ENCODE measurements at places on chromosomes 5 and 9.

DNA sequence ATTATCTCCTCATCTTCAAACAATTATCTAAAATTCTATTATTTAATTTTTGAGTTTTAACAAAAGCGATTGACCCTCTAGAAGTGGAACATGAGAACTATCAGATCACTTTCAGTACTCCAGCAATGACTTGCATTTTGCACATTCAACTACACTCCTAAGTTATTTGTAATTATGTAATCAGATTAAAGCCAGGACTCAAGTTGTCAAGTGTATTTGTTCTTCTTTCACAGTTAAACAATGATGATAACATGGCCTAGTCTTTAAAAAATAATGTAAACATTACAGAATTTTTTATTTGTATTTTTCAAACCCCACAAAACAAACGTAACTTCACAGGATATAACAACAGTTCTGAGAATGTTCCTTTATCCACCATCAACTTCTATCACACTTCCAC is 2148.9 kb upstream of the ACO1 start:
- no peak for DNase-seq

- no peak for DNase-seq
Measured at GRCh38 chr5:94745786-94746730, 127.6 kb downstream of the SLF1 start.

DNA sequence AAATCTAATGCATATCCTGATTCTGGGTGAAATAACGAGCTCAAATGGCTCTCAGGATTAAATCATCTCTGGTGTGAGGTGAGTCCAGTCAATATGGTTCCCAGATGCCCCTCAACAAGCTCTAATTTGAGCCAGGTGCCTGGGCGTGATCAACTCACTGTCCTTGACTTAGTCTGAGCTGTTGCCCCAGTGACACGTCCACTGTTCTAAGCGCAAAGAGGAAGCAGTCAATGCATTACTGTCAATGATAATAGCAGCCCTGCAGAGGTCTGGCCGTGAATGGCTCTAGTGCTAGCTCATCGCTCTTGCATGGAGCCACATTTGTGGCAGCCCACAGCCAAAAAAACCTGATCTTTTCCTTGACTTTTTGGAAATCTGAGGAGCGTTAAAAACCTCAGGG is 128.6 kb upstream of the EFNA5 start:
- DNase-seq, result no peak

DNA sequence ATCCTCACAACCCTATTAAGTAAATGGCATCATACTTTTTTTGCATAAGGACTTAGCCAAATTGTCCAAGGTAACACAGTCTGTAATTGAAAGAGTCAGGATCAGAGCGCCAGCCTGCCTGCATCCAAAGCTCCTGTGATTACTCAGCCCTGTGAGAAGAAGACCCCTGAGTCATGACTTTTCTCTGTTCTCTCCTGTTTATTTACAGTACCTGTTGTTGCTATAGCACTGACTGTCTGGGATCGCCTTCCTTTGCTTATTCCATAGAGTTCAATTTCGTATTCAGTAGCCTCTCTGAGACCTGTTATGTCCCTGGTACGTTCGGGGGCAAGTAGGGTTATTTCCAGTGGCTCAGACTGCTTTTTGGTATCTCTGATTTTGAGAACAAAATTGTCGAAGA is 71.8 kb downstream of the TNC start:
- DNase-seq, result no peak

DNA sequence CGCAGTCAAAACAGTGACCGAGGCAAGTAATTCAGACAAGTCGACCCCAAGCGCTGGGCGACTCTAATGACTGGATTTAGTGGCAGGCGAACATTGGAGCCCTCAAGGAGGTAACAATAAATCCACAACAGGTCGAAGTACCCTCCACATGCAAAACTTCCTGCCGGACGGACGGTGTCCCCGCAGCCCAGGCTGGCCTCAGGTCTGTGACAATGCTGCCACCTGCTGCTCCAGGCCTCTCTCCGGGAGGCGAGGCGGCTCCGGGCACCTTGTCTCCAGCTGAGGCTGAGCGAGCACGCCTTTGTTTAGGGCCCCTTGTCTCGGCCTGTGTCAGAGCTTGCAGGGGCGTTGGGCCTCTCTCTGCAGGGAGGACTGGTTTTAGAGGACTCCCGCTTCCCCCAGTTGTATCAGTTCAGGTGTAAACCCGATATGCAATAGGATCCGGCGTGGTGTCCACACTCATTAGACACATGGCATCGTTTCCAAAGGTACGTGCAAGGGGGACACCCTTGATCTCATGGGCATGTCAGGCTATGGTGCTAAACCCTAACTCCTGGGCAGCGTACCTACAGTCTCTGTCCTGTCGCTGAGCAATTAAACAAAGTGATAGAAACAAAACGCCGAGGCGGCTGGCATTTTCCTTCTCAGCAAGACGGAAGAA is 628.0 kb upstream of the ADAMTS16 start:
- DNase-seq, result no peak

DNA sequence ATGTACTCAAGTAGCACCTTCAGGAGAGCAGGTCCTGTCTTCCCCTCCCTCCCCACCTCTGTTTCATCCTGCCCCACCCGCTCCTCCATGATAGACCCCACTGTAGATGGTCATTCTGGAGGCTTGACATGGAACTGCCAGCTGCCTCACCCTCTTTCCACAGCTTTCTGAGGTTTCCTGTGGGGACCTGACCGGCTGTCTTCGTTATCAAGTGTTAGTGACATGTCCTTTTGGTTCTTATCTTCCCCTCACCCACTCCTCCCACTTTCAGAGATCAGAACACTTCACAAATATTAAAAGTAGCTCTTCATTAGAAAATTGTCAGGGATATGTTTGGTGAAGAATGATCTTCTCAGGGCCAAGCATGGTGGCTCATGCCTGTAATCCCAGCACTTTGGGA is 52.7 kb downstream of the MEGF10 start:
- DNase-seq, result no peak

GRCh38 chr9:96612966-96613589 is 6.6 kb downstream of the CDC14B start:
- DNase-seq, result no peak

GRCh38 chr5:114174837-114175236 is 187.0 kb upstream of the KCNN2 start:
- no peak for DNase-seq

DNA sequence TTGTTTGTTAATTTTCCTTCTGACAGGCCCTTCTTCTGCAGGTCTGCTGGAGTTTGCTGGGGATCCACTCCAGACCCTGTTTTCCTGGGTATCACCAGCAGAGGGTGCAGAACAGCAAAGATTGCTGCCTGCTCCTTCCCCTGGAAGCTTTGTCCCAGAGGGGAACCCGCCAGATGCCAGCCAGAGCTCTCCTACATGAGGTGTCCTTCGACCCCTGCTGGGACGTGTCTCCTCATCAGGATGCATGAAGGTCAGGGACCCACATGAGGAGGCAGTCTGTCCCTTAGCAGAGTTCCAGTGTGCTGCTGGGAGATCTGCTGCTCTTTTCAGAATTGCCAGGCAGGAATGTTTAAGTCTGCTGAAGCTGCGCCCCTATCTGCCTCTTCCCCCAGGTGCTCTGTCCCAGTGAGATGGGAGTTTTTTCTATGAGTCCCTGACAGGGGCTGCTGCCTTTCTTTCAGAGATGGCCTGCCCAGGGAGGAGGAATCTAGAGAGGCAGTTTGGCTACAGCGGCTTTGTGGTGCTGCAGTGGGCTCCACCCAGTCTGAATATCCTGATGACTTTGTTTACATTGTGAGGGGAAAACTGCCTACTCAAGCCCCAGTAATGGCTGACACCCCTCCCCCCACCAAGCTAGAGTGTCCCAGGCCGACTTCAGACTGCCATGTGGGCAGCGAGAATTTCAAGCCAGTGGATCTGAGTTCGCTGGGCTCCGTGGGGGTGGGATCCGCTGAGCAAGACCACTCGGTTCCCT is 772.0 kb upstream of the FAM174A start:
- DNase-seq, result no peak

- DNase-seq, result no peak
Measured at GRCh38 chr5:56202483-56202882, 30.6 kb downstream of the ANKRD55 start.

- DNase-seq, result no peak
Measured at GRCh38 chr9:118761016-118761790, 608.0 kb downstream of the BRINP1 start.

DNA sequence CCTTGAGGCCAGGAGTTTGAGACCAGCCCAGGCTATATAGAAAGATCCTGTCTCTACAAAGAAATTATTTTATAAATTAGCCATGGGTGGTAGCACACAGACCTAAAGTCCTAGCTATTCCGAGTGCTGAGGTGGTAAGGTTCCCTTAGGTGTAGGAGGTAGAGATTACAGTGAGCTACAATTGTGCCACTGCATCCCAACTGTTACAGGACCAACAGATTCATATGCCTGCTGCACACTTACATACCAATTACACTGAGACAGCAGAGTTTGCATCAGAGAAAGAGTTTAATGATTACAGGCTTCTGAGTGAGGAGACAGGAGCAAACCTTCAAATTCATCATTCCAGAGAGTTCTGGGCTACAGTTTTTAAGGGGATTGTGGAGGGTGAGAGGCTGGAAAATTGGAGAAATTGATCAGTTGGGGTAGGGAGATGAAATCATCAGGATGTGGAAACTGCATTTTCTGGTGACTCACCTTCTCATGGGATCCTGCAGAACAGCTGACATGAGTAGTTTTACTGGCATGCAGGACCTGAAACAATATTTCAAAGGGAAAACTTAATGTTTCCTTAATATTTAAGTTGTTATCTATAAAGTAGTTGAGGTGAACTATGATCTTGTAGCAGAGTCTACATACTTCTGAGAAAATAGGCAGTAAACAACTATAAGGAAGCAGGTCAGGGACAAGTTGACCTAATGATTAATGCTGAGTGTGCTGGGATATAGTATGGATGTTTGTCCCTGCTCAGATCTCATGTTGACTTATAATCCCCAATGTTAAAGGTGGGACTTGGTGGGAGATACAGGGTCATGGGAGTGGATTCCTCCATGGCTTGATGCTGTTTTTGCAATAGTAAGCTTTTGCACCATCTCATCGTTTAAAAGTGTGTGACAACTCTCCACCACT is 54.7 kb downstream of the ANXA2R start:
- DNase-seq, result no peak

DNA sequence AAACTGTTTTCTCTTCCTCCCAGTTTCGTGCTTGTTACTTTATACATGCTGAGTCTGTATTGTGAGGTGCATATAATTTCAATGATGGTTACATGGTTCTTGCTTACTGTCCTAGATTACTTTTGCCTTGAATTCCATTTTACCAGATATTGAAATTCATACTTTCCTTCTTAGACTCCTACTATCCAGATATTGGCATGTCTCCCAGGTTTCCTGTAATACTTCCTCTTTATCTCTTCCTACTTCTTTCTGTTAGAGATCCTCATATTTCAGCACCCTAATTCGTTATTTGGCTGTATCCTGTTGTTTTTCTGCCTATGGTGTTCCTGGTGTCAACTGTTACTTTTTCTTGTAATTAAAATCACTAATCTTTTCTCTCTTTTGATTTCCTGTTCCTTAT is 522.1 kb downstream of the CCDC171 start:
- DNase-seq, result no peak

DNA sequence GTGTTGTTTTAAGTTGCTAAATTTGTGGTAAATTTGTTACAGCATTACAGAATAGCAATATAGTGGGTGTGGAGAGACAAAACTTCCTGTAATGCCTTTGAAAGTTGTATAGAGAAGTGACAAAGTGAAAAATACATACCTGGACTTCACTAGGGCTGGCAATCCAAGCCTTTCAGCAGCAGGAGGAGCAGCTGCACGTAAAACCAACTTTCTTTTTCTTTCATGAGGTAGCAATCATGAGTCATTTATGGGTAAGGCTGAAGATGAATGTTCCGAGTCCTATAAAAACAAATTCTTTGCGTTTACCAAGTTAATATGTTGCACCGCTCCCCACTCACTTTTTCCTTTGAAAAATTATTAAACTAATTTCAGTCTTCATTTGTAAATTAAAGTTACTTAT is 1138.2 kb downstream of the TAF11L14 start:
- no peak for DNase-seq

DNA sequence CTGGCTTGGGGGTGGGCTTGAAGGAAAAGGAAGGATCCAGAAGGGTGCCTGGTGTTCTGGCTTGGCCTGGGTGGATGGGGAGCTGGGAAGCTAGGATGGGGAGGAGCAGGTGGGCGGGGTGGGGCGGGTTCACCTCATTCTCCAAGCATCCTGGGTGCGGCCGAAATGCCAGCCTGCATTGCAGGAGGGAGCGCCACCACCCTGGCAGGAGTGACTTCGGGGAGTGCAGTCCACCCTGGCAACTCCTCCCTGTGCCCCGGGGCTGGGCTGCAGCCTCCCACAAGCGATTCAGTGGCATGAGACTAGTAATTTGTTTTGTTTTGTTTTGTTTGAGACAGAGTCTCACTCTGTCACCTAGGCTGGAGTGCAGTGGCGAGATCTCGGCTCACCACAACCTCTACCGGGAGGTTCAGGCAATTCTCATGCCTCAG is 5.5 kb downstream of the TTC16 start:
- DNase-seq, result no peak

- DNase-seq, result no peak
Measured at GRCh38 chr9:134055981-134056461, 11.8 kb downstream of the BRD3 start.

DNA sequence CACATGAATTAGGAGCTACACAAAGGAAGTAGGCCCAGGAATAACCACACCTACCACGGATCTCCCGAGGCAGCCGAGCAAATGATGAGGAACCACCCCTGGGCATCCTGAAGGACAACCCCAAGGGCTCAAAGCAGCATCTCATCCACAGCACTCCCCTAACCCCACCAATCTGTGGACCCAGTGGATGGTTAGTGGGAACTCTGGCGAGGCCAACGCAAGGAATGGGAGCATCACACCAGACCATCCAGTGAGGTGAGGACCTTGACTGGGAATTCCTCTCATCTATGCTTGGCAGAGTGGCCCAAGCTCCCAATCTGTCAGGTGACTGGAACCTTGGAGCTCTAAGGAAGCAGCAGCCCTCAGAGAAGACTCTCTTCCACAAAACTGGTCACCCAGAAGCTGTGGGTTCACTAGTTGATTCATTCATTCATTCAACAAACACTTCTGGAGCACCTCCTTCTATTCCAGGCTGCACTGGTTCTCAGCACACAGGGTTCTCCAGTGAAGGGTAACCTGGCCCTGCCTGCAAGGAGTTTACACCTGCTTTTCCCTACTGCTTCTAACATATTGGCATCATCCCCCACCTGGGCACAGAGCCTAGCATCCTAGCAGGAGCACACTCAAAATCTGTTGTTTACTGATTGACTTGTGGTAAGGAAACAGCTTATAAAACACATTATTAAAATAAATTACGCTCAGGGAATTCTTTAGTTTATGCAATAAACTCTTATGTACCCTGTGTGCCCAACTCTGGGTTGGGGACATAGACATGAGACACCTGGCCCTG is 4.9 kb downstream of the ACSL6 start:
- no peak for DNase-seq
